ENCODE measurements at places on chromosomes 3 and 15.

DNA sequence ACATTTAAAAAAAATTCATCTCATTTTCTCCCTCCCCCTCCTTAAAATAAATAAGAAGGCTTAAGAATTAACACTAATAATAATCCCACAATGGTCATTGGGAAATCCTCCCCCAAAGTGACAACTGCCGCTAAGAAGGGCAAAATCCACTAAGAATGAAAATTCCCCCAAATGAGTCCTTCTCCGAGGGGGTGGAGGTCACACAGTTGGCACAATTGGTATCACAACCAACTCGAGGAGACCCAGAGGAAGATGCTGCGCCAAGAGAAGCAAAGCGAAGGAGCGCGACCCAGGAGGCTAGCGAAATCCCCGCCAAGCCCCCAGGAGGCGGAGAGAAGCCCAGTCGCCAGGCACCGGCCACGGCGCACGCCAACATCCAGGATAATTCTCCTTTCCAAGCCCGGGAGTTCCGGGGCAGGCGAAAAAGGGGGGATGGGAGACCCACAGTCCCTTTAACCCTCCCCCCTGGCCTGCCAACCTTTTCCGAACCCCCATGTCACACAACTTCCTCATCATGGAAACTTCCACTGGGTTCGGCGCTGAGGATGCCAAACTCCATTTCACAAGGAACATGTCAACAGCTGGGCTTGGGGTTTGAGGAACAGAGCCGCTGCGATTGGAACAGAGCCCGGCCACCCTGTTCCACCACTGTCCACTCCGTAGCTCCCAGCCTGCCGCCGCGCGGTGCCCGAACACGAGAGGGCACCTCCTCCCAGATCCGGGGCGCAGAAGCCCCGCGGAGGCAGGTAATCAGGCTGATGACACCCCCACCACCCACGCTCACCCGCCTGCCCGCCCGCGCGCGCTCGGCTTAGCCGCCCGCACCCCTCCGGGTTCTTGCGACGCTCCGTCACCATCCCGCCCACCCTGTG lies 668 bp downstream of the THRB start:
- no peak for DNase-seq

- no peak for DNase-seq
These were observed 109.8 kb downstream of the XRN1 start for GRCh38 chr3:142337994-142338393.

- no peak for DNase-seq
These were observed 65.9 kb upstream of the TNIK start for GRCh38 chr3:171526146-171526545.

DNA sequence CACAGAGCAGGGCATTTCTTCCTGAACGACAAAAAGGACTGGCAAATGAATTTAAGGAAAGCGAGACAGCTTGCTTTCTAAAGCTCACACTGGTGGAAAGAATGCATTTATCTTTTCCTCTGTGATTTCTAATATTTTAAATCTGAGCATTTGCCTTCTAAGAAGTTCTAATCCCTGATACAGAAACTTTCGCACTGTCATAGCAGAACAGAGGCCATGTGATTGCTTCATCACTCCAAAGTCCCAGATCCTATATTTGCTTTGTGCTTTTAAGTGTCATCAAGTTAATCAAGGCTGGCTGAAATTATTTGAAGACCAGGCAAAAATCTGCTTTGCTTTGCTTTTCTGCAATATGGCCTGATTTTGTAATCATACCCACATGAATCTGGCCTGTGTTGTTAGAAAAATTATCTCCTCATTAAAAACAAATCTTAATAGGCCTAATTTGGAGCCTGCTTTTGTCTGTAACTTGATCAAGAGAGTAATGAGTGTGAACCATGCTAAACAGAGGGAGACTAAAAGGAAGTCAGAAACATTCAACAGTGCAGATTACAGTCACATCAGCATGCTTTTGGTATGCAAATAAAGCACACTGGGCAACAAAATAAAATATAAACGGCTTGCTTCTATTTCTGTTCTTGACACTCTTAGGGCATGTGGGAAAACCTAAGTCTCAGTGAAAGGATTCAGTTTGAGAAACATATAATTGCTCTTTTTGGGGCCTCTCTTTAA lies 178.2 kb upstream of the ADAMTS9 start:
- DNase-seq: no peak

DNA sequence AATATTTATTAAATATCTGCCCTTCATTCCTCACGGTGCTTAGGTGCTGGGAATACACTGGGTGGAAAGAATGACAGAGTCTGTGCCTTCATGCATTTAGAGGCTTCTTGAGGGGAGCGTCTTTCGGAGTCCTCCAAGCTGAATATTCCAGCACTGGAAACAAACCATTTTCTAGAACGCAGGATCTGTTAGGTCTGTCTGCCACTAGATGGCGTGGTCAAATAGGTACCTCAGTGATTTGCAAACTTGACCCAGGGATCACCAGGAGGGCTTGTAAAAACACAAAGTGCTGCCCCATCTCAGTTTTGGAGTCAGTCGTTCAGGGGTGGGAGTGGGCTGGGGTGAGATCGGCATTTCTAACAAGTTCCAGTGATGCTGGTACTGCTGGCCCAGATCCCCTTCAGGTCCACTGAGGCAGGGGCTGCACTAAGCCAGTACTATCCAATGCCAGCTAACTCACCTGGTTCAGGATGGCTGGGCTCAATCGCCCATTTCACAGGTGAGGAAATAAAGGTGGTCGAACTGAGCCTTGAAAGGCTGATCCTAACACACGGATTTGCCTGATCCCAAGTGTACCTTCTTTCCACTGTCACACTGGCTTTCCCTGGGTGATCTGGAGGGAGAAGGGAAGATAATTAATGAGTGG lies 14.8 kb downstream of the ARNT2 start:
- DNase-seq: no peak

DNA sequence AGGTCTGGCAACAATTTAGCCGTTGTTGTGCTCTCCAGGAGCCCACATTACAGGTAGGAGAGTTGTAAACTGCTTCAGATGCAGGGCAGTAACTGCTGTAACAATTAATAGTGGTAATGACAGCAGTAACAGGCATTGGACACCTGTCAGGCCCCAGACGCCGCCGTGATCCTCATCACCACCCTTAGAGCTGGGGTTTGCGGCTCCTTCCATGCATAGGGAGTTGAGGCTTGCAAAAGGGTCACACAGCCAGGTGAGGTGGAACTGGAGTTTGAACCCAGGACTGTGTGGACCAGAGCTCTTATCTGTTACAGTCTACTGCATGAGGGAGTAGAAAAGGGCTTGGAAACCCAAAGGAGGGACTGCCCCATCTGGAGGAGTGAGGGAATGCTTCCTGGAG lies 26.8 kb upstream of the NR2C2 start:
- DNase-seq: no peak

- DNase-seq: peak; percentile 75
These were observed 65.3 kb downstream of the KLF13 start for GRCh38 chr15:31391687-31392671.

GRCh38 chr3:51673802-51674654 lies 3.0 kb downstream of the TEX264 start:
- DNase-seq: no peak

DNA sequence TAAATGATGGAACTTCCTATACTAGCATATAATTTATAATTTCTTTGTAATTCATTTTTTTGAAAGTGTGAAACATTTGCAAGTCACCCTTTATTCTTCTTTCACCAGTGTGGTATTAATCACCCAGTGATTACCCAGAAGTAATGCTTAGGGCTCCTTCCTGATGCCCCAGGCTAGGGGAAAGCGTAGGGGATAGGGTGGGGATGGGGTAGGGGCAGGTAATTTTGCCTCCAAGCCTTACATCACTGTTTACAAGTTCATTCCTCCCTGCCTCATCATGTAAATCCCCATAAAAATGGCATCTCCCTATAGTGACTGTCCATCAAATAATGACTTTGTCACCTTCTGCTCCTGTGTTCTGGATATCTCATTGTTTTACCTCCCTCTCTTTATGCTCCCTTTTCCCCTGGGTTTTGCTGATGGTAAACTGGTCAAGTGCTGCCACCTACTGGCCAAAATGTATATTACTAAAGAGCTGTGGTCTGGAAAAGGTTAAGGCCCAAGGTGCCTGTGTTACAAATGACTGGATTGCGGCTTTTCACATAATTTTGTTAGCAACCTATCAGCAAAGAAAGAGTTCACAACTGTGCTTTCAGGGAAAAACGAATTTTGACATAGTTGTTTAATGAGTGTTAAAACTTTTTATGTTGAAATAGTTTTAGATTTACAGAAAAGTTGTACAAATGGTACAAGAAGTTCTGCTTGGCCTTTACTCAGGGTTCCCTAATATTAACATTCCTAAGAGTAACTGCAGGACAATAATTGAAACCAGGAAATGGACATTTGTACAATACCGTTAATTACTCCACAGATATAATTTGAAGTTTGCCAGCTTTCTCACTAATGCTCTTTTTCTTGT lies 54.7 kb downstream of the ONECUT1 start:
- peak; percentile 75 for DNase-seq

GRCh38 chr3:188389711-188390342 lies 235.9 kb downstream of the LPP start:
- DNase-seq: peak; percentile 39

Measured in naive thymus-derived CD4-positive, alpha-beta T cell (primary cell).